ENCODE measurements at places on chromosomes 11 and 22.
A peak's percentile ranks its signal among the peaks of the same experiment; 100 is the strongest.

DNA sequence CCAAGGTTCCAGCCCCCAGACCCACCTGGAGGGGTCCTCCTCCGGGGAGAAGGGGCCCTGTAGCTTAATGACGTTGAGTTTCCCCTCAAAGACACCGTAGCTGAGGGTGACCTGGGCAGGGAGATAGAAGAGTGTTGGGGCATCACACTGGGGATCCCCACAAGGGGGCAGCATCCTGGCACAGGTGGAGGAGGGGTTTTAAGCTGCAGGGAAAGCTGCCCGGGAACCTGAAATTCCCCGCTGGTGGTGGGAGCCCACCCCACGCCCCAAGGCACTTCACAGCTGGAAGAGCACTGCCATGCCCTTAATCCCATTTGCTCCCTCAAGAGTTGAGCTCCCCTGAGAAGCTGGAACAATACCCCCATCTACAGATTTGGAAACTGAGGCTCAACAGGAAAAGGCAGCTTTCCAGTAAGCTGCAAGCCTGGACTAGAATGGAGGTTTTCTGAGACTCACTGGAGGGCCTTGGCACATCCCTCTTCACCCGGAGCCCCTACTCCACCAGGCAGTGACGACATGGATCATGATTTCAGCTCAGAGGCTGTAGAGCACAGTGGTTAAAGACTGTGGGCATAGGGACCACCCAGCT is 13.7 kb downstream of the MFNG start:
- DNase-seq, result peak; percentile 63

GRCh38 chr11:123061403-123062157 is at the start of gene HSPA8:
HSPA8 (minus strand) TSS chr11:123062136; CDS start chr11:123061324, 812 bp downstream.
- peak; percentile 32 for DNase-seq

GRCh38 chr11:128472128-128473089 is 114.9 kb downstream of the ETS1 start:
- DNase-seq, result no peak

DNA sequence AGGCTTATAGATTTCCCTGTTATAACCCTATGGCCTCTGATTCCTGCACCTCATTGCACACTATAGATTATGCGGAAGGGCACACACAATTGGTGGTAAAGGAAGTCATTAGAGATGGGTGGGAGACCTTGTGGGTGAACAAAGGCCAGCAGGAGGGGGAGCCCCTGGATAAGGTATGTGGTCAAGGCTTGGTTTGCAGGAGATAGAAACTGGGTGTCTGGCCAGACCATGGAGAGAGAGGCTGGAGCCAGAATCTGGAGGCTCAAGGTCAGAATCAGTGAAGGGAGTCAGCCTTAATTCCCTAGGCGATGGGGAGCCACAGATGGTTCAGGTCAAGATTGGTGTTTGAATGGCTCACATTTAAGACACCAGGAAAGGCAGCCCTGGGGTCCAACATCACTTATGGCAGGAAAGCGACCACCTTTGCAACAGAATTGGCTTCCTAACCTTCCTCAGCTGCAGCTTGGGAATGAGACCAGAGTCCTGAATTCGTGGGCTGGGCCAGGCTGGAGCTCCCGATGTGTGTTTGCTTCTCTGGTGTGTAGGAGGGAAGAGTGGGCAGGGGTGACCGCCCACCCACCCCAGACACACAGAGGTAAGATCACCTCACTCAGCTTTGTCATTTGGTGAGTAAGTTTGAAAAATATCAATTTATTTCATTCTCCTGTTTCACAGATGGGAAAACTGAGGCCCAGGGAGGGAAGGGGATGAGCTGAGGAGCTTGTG is 22.7 kb upstream of the SCUBE1 start:
- DNase-seq, result no peak

DNA sequence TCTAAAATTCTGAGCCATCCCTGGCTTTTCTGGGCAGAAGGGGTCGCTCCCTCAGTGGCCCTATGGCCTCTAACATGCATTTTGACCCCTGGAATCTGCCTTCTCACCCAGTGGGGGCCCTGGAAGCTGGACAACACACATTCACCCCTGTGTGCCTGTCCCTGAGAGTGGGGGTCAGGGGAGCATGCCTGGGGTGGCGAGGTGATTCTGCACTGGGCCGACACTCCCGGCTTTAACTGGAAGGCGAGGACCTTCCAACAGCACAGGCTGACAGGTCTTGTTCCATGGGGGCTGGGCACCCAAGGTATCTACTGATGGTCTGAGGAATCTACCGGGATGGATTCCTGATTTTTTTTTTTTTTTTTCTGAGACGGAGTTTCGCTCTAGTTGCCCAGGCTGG is 10.7 kb downstream of the PPM1F start:
- DNase-seq, result no peak

- DNase-seq, result no peak
Observed at GRCh38 chr11:11312738-11313137, 40.3 kb downstream of the CSNK2A3 start.

GRCh38 chr22:45689211-45689610 is 17.6 kb downstream of the ATXN10 start:
- DNase-seq, result no peak

DNA sequence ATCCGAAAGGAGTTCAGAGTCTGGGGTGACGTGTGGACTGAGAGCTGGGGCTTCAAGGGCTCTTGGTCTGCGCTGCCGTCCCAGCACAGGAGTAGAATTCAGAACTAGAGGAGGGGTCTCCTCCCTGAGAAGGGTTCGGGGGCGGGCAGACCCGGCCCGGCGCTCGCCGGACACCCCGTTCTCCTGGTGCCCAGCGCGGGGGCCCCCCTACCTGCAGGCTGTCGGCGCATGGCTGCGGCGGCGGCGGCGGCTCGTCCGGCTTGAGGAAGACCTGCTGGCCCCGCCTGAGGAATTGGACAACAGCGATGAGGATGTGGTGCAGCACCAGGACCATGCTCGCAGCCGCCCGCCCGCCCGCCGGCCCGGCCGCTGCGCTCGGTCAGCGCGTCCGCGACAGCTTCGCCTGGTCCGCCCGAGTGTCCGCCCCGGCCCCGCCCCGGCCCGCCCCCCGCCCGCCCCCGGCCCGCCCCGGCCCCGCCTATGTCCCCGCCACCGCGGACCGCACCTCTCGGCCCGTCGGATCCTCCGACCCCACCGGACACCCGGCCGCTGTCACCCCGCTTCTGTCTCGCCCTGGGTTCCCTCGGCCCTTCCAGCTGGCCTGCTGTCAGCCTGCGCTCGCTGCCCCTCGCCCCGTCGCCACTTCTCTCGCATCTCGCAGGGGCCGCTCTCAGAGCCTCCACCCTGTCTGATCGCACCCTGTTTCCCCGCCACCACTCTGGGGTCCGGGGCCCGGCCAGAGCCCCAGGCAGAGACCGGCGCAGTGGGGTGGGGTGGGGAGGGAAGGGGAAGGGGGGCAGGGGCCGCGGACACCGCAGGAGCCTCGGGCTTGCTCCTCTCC is 32.0 kb downstream of the PDE2A start:
- peak; percentile 60 for DNase-seq

All from H9 (cell line).